CD4-positive, alpha-beta T cell treated with Interleukin-17A for 4 hours (primary cell): ENCODE measurements at places on chromosomes 7 and 10.

- DNase-seq = peak; percentile 29
Measured at GRCh38 chr7:29337546-29338116, 143.1 kb downstream of the CHN2 start.

- no peak for DNase-seq
Measured at GRCh38 chr10:113160641-113161040, 210.6 kb downstream of the TCF7L2 start.

- peak; percentile 67 for DNase-seq
Measured at GRCh38 chr10:119139464-119140067, 25.9 kb downstream of the SFXN4 start.

GRCh38 chr7:7861211-7861633 is 107.4 kb upstream of the GLCCI1 start:
- DNase-seq = no peak

DNA sequence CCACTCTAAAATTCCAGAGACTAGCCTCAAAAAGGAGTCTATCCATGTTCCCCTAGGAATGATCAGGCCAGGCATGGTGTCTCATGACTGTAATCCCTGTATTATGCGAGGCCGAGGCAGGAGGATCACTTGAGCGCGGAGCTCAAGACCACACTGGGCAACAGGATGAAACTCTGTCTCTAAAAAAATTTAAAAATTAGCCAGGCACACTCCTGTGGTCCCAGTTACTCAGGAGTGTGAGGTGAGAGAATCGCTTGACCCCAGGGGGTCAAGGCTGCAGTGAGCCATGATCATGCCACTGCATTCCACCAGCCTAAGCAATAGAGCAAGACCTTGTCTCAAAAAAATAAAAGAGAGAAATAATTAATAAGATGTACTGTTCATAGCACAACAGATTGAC is 256.8 kb downstream of the KCND2 start:
- no peak for DNase-seq
